ENCODE measurements at places on chromosomes 12 and 14.

DNA sequence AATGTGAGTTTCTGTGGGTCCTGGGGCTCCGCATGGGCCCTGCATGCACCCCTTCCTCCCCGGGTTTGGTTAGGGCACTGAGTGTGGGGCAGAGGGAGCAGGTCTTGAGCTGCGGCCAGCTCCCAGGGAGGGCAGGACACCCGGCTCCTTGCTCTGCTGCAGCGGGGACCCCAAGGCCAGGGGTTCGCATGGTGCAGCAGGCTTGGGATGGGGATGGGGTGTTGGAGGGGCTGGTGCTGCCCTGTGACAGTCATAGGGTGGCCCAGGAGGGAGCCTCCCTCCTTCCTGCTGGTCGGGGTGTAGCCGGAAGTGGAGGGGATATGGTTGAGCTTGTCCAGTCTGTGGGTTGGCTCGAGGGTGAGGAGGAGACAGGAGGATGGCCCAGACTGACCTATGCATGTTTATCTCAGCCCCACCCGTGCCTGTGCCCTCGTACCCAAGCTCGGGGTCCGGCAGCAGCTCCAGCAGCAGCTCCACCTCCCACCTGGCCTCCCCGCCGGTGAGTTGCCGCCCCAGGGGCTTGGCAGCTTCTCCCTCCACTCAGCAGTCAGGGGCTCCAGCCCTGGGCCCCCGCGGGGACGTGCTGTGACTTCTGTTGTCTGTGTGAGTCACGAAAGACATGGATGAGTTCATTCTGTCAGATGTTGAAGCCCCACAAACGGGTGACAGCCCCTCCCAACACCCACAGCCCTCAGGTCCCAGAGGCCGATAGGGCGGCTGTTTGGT lies 16.0 kb downstream of the ULK1 start:
- H3K27me3 ChIP-seq = no peaks in the 10 kb centered on the region
- DNase-seq = no peak
- no peaks in the 10 kb centered on the region for H3K36me3 ChIP-seq
- no peak overlapping the region for H3K4me3 ChIP-seq

- peaks cover 7% of the 10 kb centered on the region for H3K4me1 ChIP-seq
- H3K4me3 ChIP-seq = no peak within 1 kb of the TSS
- H3K27ac ChIP-seq = no peak within 1 kb of the TSS
- H3K27me3 ChIP-seq = peaks cover 14% of the 10 kb centered on the region
- no peaks in the 10 kb centered on the region for H3K36me3 ChIP-seq
- no peak for DNase-seq
Measured at GRCh38 chr12:21940549-21941505, at the start of gene ABCC9. ABCC9 (minus strand) TSS chr12:21941426; CDS start chr12:21936674, 4,752 bp downstream.

GRCh38 chr14:70359076-70359424 lies 433 bp downstream of the COX16 start:
- peaks cover 19% of the 10 kb centered on the region for H3K4me1 ChIP-seq
- H3K27ac ChIP-seq = peak overlapping the region; percentile 79
- H3K27me3 ChIP-seq = peaks cover 3% of the 10 kb centered on the region
- H3K4me3 ChIP-seq = peak overlapping the region; percentile 98

- H3K36me3 ChIP-seq = no peaks in the 10 kb centered on the region
- H3K4me3 ChIP-seq = no peak overlapping the region
- H3K27me3 ChIP-seq = no peaks in the 10 kb centered on the region
- H3K27ac ChIP-seq = no peak overlapping the region
- H3K4me1 ChIP-seq = no peaks in the 10 kb centered on the region
- no peak for DNase-seq
Measured at GRCh38 chr14:93343266-93343665, 3.7 kb upstream of the COX8C start.

GRCh38 chr12:50074936-50075807 lies 10.0 kb upstream of the SMARCD1 start:
- peaks cover 12% of the 10 kb centered on the region for H3K4me1 ChIP-seq
- H3K27me3 ChIP-seq = no peaks in the 10 kb centered on the region

DNA sequence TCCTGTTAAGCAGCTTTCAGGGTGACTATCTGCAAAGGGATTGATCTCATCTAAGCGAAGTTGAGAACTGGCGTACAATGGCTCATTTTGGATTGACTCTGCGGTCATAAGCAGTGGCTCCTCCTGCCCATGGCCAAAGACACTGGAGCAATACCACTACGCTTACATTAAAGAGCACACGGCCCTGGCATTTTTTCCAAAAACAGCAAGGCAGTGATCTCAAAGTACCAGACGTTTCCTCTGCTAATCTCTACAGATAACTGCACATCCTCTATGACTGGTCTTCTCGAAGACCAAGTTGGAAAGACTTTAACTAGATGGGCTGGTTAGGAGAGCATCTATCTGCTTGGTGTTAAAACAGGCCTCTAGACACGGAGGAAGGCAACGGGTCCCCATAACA lies 2.7 kb downstream of the PITPNM2 start:
- peaks cover 38% of the 10 kb centered on the region for H3K4me1 ChIP-seq
- no peak overlapping the region for H3K27ac ChIP-seq
- no peak overlapping the region for H3K4me3 ChIP-seq
- H3K27me3 ChIP-seq = no peaks in the 10 kb centered on the region
- DNase-seq = no peak

- H3K4me3 ChIP-seq = no peak overlapping the region
- H3K4me1 ChIP-seq = no peaks in the 10 kb centered on the region
- no peaks in the 10 kb centered on the region for H3K36me3 ChIP-seq
- DNase-seq = no peak
- H3K27me3 ChIP-seq = no peaks in the 10 kb centered on the region
Measured at GRCh38 chr14:76531821-76532318, 155.9 kb downstream of the ESRRB start.

DNA sequence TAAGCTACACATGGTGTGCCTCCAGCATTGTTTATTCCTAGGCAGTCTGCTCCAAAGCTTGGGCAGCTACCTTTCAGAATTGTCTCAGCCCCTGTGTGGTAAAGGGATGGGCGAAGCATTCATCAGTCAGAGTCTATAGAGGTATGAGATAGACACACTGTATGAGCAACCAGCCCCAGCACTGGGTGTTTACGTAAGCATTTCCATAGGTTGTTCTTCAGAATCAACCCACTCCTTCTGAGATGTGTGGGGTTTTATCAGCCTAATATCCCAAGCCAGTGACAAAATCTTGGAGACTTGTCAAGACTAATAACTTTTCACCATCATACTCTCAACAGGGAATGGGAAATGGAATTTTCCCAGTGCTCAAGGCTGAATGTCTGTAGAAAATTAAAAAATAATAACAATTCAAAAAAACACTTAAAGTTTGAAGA lies 98.2 kb downstream of the BTG1 start:
- DNase-seq = no peak
- no peaks in the 10 kb centered on the region for H3K36me3 ChIP-seq
- H3K27me3 ChIP-seq = no peaks in the 10 kb centered on the region
- H3K27ac ChIP-seq = no peak overlapping the region
- H3K4me3 ChIP-seq = no peak overlapping the region
